ENCODE measurements at places on chromosomes 5 and 9.

- DNase-seq, result no peak
Measured at GRCh38 chr9:38335686-38336085, 56.8 kb upstream of the ALDH1B1 start.

DNA sequence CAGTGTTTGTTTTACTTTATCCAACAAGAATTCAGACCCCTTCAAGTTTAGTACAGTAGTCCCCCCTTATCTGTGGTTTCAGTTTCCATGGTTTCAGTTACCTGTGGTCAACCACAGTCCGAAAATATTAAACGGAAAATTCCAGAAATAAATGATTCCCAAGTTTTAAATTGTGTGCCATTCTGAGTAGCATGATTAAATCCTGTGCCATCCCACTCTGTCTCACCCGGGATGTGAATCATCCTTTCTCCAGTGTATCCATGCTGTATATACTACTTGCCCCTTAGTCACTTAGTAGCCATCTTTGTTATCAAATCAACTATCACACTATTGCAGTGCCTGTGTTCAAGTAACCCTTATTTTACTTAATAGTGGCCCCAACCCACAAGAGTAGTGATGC is 153.8 kb upstream of the RASA1 start:
- no peak for DNase-seq

GRCh38 chr5:170907758-170908157 is 45.9 kb downstream of the RANBP17 start:
- DNase-seq, result no peak

- DNase-seq, result no peak
Measured at GRCh38 chr9:137247135-137247915, 3.8 kb upstream of the STPG3 start.

GRCh38 chr5:68182094-68182493 is 33.5 kb upstream of the PIK3R1 start:
- DNase-seq, result no peak

DNA sequence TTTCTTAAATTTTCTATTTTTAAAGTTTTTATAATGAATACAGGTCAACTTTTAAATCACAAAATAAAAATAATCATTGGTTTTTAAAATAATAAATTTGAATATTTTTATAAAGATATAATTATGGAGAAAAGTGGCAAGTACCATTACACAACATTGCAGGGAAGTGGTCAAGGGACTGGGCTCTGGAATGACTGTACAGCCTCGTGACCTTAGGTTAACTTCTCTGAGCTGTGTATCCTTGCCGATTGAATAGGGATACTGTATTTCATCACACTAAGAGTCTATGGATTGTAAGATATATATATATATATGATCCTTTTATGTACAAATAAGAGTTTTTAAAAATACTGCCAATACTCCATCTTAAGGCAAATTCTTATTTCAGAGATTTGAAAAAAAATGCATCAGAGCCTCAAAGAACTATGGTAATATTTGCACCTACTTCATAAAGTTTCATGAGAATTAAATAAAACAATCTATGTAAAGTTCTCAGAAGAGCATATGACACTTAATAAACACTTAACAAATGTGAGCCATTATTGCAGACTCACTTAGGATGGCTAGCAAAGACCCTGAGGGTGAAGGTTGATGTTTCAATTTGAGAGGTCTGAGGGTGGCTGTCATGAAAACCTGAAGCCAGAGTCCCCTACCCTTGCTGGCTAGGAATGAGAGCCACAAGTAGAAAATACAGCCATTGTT is 136.5 kb downstream of the CCDC192 start:
- no peak for DNase-seq

DNA sequence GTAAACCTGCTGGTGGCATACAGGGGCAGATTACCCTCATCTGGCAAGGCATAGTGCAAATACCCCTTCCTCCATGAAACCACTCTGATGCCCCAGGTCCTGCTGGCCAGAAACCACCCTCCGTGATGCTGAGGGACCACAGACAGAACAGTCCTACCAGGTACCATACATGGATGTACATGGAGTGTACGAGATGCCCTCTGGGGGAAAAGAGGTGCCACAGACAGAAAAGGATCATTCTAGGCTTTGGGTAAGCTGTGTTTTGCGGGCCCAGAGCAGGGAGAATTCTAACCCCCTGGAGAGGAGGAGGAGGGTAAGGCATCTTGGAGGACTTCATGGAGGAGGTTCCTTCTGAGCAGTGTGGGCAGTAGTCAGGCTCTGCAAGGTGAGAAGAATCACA is 68.3 kb downstream of the GABBR2 start:
- no peak for DNase-seq

DNA sequence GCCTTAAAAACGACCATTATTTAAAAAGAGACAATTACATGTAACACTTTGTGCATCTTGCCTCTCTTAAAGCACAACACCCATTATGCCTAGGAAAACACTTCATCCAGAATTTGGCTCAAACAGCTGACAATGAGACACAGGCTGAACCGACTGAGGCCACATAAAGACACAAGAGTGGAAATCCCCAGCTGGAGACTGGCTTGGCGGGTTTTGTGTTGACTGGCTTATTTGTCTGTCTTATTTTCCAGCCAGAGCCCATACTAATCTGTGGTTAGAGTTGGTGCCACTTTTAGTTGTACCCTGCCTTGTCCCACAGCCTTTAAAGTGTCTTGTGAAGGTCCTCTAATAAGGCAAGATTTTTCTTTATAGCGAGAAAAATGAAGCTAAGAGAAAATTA is 21.2 kb downstream of the TRIM14 start:
- no peak for DNase-seq

DNA sequence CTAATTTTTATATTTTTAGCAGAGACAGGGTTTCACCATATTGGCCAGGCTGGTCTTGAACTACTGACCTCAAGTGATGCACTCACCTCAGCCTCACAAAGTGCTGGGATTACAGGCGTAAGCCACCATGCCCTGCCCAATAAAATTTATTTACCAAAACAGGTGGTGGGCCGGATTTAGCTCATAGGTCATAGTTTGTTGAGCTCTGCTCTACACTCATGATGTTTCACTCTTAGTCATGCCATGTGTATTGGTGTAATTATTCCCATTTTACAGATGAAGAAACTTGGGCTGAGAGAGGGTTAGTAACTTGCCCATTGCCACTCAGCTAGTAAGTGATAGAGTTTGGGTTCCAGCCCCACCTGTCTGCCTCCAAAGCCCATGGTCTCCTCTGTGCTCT is 93.1 kb upstream of the WWC1 start:
- DNase-seq, result no peak

DNA sequence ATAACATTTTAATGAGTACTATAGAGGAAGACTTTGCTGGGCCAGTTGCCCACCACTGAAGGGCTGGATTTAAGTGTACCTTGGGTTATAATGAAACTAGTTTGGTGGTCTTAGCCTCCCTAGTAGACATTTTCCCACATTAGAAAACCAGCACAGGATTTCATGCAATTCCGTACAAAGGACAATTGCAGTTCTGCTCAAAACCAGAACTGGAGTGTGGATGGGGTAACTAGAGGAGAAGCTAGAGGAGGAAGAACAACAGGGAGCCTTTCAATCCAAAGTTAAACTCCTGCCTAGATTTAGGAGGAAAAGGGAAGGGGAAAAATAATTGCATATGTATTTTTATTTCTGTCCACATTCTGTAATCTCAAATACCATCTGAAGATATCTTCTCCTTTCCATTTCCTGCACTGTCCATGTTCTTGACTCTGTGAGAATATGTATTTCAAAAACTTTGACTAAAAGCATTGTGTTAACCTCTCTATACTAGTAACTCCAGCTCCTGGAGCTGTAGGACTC is 97.5 kb upstream of the SSBP2 start:
- DNase-seq, result no peak

DNA sequence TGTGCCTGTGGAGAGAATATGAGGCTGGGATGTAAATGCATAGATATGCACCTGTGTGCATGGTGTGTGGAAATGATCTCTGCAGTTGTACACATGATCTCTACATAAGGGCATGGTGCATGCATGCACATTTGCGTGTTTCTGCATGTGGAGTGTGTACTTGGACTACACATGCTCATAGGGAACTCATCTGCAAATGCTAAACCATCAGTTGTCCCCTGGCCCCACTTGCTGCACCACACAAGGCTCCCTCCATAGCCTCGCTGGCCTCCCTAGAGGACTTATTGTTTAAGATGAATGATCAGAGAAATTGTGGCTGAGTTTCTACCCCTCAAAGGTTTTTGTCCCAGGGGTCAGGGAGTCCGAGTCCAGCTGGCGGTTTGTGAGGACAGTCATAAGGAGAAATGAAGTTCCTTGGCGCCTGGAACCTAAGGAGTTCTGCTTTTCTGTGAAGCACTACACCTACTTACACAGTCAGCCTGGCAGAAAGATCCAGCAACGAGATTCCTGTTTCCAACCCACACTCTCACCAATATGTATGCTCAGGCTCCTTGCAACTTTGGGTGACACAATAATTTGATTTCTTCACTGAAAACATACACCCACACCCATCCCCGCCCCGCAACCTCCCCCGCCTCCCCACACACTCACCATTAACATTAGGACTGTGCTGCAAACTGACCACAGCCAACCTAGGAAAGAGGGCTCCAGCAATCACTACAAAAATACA is 79.9 kb upstream of the CPEB4 start:
- no peak for DNase-seq

GRCh38 chr5:117424559-117424958 is 849.9 kb upstream of the SEMA6A start:
- no peak for DNase-seq

DNA sequence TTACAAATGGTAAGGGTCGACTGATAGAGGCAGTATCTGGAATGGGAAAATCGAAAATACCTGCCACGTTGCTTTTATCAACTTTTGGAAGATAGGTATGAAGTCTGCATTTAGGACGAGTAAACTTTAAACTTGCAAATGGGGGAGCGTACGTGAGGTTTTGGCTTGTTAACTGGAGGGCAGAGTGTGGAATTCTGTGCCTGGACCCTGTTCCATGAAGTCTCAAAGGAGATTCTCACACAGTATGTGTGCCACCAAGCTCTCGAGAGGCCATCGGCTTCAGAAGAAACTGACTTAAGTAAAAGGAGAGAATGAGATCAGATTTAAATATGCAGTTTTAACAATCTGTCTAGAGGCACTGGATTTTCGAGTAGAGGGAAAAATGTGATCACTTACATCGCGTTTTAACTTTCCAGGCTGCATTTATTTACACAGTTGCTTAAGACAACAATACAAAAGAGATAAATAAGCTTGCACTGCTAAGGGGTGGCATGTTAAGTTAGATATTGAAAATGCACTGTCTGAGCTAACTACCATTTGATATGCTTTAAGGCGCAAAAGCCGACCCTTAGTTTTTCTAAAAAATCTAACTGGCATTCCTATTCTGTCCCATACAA is 401.6 kb downstream of the EBF1 start:
- no peak for DNase-seq

- DNase-seq, result no peak
Measured at GRCh38 chr5:121164632-121165031, 687.0 kb upstream of the FTMT start.

- peak; percentile 44 for DNase-seq
Measured at GRCh38 chr9:118059484-118060278, 355.5 kb downstream of the TLR4 start.

- no peak for DNase-seq
Measured at GRCh38 chr5:92835712-92836111, 745.3 kb downstream of the NR2F1-AS1 start.

GRCh38 chr5:40679148-40679912 is 385 bp upstream of the PTGER4 start:
- peak; percentile 95 for DNase-seq

- no peak for DNase-seq
Measured at GRCh38 chr9:33285502-33285901, 4.8 kb upstream of the NFX1 start.

DNA sequence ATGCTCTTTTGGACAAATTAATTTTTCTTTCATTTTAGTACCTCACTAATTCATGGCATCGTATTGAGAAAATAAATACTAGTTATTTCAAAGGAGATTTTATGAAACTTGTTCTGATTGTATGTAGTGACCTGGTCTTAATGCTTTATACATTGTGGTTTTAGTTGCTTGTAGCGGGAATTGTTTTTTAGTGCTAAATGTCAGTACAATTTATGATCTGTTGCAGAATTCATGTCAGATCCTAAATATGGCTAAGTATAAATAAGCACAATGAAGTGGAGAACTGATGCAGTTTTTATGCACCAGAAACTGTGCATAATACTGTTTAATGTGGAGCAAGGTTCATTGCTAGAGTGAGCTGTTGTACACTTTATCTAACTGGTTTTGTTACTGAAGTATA is 308.8 kb downstream of the PJA2 start:
- DNase-seq, result no peak

DNA sequence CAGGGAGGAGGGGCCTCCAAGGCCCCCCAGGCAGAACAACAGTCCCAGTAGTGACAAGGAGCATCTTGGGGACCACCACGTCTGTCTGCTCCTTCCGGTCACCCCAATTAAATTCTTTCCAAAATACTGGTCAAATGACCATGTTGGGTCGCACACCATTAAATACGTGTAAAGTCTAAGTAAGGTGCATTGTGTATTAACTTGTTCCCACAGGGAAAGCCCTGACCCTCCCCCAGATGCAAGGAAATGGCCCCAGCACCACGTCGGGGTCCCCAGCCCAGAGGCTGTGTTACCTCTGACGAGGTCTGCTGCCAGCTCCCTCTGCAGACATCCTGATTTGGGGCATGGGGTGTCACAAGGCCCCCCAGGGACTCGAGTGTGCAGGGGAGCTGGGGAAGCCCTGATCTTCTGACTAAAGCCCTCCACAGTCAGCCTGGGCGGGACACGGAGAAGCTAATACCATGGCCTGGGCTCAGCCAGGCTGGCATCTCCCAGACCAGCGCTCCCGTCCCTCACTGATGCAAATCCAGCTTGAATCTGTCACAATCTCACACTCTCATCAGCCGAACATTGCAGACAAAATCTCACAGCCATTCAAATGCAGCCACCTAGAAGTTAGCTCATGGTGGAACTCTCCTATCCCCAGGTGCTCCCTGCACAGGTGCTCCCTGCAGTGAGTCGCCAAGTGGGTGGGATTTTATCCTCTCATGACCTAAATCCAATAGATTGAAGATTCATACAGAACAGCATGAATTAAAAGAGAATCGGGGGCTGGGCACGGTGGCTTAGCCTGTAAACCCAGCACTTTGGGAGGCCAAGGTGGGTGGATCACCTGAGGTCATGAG is 13.6 kb downstream of the TERT start:
- DNase-seq, result peak; percentile 22

DNA sequence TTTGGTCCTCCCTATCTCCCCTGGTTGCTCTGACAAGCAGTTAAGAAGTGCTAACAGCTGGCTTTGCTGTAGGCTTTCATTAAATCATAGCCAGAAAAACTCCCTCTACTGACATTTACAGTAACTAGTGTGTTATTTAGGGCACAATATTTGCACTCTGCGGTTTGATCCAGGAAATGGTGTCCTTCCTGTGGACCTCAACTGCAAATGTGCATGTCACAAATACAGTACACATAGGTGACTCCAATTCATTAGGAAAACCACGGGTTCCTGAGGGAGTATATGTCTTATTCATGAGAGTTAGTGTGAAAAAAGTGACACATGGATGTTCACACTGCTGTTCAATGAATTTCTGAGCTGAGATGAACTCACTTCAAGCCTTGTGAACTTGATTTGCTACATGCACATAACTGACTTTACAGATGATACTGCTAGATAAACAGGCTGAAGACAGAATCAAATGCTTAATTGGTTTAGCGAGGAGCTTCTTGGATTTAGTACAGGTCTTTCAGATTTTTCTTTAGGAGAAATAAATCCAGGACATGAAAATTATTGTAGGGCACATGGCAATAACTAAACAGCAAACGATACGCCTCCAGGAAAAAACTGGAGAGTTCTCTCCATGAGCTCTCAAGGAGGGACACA is 281.5 kb downstream of the EFNA5 start:
- no peak for DNase-seq

- peak; percentile 37 for DNase-seq
Measured at GRCh38 chr5:135452321-135453030, at the start of gene TIFAB. Gene TIFAB (minus strand): TSS chr5:135452351. CDS start chr5:135449939, 2,412 bp downstream.

Data from right forelimb (tissue), 1 donor.